KG1 (cell line): ENCODE measurements at places on chromosomes 6 and 20.

DNA sequence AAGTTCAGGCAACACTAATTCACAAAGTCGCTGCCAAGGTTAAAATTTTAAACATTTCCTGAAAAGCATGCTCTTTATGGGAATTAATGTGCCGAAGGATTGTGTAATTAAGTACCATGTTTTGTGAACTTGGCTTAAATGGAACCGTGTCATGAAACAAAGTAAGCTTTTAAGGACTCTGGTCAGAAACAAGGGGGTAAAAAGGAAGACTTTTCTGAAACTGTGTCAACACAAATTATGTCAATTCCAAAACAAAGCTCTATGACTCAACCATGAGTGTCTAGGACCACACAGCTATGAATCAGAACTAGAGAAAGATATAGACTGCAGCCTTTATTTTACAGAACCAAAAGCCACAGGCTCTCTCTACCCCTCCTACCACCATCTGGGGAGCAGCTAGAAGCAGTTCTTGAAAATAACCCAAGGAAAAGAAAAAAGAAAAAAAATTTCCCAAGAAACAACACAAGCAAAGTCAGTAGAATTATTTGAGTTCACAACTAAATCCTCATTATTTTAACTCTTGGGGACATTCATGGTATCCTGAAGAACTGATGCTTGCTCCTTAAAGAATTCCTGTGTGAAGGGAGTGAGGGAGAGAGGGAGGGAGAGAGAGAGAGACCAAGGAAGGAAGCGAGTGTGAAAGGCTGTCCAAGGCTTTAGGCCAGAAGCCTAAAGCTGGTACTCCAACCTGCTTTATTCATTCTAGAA is 81.9 kb downstream of the ZMYND8 start:
- DNase-seq = no peak

DNA sequence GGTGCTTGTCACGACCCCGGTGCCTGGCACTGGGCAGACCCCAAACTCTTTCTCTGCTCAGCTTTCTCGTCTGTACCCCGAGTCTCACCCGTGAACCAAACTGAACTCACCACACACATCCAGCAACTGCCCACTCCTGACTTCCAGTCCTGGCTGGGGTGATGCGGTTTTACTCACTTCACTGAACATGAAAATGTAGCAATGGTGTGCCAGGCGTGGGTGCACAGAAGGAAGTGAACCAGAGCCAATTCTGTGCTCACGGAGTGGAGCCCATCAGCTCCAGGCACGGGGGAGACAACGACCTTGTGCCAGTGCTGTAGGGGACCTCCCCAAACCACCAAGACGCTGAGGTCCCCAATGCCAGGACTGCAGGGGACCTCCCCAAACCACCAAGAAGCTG is 78.7 kb upstream of the AFDN start:
- DNase-seq = no peak

- DNase-seq = no peak
These were observed 98.5 kb upstream of the ZFP64 start for GRCh38 chr20:52289956-52290565.

DNA sequence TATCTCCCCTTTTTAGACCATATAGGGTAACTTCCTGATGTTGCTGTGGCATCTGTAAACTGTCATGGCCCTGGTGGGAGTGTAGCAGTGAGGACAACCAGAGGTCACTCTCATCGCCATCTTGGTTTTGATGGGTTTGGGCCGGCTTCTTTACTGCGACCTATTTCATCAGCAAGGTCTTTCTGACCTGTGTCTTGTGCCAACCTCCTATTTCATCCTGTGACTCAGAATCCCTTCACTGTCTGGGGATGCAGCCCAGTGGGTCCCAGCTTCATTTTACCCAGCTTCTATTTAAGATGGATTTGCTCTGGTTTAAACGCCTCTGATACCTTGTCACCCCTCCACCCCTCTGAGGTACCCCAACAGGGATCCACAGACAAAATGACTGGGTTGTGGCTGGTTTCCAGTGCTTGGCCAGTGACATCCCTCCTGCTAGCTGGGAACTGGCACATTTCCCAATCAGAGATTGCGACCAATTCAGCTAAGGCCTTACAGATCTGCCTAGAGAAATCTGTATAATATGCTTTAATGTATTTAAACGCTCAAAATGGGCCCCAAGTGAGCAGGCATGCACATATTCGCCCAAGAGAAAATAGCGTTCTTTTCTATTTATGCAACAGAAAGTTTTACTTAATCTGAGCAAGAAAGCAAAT is 315.6 kb upstream of the QKI start:
- DNase-seq = no peak
